ENCODE measurements at places on chromosomes 3 and 15.

DNA sequence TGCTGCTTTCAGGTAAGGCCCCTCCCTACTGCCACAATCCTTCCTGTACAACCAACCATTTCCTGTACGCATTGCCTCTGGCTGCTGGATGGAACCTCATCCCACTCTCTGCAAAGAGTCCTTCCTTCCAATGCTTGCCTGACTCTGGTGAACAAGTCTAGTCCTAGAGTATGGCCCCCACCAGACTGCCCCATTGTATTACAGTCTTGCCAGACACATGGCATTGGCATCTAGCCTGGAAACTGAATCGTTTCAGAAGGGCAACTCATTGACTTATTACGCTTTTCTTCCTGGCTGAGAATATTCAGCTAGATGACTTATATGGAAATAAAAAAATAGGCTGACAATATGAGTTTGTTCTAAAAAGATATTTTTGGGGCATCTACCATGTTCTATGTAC is 170.3 kb downstream of the SUCLG2 start:
- no peak for DNase-seq

DNA sequence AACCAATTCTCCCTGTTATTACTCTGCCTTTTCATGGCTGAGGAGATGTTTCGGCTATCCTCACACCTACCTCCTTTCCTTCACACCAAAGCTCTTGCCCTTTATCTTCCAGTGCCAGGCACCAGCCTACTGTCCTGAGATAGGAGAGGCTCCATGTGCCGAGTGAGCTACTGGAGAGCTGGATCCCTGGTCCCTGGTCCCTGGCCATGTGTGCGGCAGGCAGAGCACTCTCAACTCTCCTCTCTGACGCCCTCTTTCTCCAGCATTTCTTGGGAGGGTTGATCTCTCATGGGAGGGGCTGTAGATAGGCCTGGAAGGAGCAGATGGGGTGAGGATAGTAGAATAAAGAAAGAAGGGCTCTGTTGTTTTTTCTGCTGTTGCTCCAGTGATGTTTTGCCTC is 277.1 kb upstream of the UMPS start:
- no peak for DNase-seq

GRCh38 chr3:154161806-154162205 is 40.6 kb downstream of the ARHGEF26 start:
- DNase-seq, result no peak

- peak; percentile 10 for DNase-seq
Measured at GRCh38 chr15:46278062-46278461, 643.2 kb downstream of the SQOR start.

DNA sequence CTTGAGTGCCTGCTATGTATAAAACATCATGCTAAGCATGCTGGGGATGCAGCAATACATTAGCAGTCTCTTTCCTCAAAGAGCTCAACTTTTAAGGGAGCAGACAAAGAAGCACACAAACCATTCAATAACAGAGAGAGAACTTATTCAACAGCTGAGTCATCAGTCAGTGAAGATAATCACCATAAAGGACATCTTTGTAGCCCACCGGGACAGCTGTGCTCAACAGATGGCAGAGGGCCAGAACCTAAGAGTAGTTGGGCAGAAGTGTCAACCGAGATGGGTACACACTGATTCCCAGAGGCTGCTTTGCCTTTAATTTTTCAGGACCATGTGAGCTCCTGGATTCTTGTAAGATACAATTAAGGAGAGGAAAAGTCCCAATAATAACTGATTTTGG is 4.2 kb upstream of the RAB8B start:
- no peak for DNase-seq

DNA sequence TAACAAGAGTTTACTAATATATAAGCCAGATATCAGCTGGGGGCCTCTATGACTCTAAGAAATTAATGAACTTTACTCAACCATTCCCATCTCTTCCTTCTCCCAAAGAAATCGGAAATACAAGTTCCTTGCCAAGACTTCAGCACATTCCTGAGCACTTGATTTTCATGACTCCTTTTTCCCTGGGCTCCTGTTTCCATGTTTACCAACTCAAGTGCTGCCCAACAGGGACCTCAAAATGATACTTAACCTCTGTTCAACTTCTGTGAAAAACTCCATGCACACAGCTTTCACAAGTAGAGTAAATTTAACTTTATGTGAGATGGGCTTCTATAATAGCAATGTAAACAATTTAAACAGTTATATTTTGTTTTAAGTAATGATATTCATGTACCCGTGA is 315.8 kb upstream of the CDIN1 start:
- DNase-seq, result no peak

DNA sequence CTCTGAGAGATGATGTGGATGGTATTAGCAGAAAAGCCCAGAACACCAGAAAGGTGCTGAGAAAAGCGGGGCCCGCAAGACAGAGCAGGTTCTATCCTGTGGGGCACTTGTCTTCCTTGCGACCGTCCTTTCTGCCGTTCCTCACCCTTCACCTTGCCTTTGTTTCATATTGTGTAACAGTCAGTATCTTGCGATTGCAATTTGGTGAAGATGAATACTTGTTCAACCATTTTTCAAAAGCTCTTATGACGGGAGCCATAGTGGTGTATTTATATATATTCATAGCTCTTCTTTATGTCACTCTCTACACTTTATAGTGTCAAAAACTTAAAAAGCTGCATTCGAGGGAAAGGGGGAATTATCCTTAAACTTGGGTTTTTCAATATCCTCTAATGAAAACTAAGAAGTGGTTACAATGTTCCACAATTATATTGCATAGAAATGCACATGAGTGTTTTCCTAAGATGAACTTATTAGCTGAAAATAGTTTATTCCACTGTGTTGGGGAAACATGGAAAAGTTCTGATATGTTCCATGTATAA is 797 bp downstream of the MAP3K13 start:
- no peak for DNase-seq

- DNase-seq, result no peak
Measured at GRCh38 chr15:94621736-94622135, 390.4 kb downstream of the MCTP2 start.

- no peak for DNase-seq
Measured at GRCh38 chr3:78314327-78314726, 1274.4 kb downstream of the ROBO2 start.

GRCh38 chr3:72135636-72136035 is 350.7 kb upstream of the PROK2 start:
- DNase-seq, result no peak

DNA sequence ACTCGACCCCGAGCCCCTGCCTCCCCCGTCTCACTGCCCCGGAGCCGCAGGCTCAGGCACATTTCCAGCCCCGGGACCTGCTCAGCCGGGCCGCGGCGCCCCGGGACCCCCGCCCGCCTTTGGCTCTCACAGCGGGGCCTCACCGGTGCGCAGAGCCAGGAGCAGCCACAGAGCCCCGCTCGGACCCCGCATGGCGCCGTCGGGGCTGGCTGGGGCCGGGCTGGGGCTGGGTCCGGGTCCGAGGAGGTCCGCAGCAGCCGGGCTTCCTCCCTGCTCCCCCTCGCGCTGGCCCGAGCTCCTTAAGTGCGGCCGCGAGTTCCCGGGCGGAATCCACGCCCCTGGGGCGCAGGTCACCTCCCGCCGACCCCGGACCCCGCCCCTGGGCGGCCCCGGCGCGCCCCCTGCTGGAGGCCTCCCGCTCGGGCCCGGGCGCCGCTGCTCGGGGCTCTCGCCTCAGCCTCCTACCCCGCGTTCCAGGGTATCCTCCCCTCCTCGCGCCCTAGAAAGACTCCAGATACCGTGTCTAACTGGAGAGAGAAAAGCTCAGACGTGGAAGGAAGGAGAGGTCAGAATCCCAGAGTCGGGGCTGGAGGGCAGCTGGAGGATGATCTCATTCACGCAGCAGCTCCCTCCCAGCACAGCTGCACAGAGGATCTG is at the start of gene MELTF:
MELTF (minus strand) TSS at position 307 of the 657 bp plus-strand sequence; CDS start at position 192, 115 bp downstream.
- no peak for DNase-seq

DNA sequence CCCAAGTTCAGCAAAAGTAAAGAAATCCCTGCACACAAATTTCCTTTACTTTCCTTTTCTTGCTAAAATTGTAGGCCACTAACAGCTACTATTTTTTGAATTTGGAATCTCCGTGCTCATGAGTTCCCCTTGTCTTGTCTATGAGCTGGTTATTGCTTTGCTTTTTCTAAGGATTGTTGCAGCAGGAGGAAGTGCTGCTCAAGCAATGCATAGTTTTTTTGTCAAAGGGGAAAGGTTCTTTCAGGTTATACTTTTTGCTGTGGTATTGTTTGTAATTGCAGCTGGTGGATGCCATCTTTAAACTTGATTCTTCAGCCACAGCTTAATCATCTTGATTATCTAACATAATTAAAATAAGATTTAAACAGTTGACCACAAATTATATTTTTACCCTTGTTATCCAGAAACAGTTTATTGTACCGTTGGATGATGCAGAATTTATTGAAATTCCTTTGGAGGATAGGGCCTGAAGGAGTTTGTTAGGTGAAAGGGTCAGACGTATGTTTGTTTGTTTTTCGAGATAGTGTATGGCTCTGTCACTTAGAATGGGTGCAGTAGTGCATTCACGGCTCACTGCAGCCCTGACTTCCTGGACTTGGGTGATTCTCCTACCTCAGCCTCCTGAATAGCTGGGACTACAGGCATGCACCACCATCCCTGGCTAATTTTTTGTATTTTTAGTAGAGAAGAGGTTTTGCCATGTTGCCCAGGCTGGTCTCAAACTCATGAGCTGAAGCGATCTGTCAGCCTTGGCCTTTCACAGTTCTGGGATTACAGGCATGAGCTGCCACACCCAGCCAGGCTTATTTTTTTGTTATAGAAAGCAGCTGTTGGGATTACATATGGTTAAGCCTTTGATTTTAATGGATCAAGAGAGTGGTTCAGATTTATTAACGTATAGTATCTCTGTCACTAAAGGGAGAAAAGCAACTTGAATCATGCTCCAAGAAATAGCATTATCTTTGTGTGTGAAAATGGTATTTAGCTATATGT is 11.7 kb downstream of the MGA start:
- no peak for DNase-seq

DNA sequence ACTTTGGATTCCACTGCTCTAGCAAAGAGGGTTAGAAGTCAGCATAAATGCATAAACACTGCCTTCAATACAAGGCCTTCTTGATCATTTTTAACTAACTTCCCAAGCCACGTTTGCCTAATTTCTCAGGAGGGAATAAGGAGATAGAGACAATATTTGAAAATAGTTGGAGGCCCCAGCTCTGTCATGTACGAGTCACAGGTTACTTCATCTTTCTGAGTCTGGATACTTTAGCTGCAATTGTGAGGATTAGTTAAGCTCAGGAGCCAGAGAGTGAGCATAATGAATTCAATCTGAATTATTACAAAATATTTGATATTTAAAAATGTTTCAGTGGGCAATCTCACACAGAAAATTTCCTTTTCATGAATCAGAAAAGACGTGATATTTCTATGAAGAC is 298.9 kb downstream of the SHOX2 start:
- no peak for DNase-seq

GRCh38 chr3:61172684-61173083 is 78.6 kb downstream of the FHIT start:
- DNase-seq, result no peak

GRCh38 chr3:117995842-117996437 is 1038.7 kb downstream of the IGSF11 start:
- no peak for DNase-seq

- DNase-seq, result peak; percentile 77
Measured at GRCh38 chr3:154120961-154121700, at the start of gene ARHGEF26. Gene ARHGEF26, plus strand, starts transcription at chr3:154121390. Its CDS starts 603 bp downstream, at chr3:154121993.

DNA sequence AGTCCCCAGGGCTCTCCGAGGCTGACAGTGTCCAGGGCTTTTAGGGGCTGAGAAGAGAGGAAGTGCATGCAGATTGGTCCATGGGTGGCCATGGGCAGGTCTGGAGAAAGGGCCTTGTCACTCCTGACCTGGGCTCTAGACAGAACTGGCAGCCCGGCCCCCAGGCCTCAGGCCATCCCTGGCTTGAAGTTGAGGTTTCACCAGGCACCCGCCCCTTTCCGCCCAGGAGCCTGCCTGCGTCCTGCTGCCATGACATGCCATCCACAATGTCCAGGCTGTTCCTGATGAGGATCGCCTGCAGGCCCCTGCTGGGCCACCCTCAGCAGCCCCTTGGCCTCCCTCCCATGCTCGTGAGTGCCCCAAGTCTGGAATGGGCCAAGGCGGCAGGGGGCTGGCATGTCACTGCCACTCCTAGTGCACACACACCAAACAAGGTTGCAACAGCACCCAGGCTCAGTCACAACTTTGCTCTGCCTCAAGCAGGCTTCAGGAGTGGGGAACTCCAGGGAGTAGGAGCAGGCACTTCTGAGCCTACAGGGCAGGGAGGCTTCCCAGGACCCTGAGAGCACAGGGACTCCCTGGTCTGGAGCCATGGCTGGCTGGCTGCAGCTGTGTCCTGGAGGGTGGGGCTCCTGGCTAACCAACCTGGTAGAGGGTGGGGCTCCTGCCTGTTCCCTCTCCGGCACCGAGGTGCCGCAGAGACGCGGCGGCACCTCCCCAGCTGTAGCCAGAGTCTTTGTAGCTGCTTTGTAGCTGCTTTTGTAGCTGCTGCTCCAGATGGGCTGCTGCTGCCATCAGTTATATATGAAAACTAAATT is 1457.1 kb upstream of the GBE1 start:
- no peak for DNase-seq
